ENCODE measurements at places on chromosomes 3 and 15.

DNA sequence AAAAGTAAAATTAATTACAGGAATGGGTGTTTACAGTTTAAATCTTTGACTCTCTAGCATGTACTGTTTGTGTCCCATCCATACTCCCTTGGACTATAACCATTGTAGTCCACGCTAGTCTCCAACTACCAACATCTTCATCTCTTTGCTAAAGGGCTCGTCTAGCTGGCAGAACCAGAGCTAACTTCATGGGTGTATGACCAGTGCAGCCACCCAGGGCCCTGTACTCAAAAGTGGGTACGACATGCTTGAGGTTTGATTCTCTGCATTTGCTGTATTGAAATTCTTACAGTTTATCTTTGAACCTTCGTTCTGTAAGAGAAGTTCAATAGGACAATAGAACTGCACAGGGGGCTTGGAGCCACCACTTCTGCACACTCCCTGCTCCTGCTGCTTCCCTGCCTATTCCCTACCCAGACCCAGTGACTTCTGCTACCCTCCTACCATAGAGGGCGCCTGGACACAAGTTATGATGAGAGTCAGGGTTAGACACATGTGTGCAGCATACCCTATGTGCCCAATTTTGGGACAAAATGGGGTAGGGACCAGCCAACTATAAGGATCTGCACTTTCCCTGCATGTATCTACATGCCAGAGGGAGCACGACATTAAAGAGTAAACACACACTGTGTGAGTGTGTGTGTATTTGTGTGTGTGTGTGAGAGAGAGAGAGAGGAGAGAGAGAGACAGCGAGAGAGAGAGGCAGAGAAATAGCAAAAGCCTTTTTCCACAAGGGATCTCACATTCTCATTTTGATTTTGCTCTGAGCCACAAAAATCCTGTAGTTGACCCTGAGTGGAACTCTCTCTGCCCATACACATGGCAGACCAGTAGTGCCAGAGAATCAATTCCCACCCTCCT is 59.0 kb upstream of the NECTIN3 start:
- DNase-seq, result no peak

GRCh38 chr3:55812394-55813013 is 325.4 kb upstream of the WNT5A start:
- DNase-seq, result no peak

- no peak for DNase-seq
These were observed 624 bp downstream of the AKAP13 start for GRCh38 chr15:85380812-85381642.

DNA sequence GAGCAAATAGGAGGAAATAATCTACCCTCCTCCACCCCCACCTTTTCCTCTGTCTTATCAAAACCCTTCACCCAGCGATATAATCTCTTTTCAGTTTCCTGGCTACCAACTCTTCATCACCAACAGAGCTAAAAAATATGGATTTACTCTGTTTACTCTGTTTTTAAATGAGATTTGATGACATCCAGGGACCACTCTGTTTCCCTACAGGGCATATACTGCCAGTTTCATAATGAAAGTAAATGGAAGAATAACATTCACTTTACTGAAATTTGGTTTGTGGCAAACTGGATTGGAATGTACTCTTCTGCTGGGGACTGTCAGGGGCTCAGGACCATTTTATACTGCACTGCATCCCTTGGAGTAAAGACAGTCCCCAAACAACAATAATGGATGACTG is 80.1 kb upstream of the PTX3 start:
- no peak for DNase-seq

DNA sequence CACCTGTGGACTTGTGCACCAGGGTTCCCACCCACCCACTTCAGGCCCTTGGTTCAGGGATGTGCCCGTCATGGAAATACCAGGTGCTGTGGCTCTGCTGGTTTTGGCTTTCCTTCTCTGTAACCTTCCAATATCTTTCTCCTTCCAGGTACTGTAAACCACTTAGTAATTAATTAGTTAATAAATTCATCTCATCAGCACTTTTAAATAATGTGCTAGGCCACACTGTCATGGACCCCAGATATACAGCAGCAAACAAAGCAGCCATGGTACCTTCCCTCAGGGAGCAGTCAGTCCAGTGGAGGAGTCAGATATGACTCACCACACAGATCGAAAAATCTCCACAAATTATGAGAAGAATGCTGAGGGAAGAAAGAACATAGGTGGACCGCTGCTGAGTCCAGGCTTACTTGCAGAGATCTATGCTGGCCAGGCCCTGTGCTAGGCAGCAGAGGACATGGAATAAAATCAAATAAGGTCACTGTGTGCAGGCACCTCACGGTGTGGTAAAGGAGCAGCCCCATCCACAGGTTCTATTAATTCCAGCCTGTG is 6.8 kb upstream of the GATA2 start:
- no peak for DNase-seq

- no peak for DNase-seq
These were observed 131.7 kb downstream of the CTNNB1 start for GRCh38 chr3:41331041-41331440.
